Stomach (tissue), 19 donors: ENCODE measurements at places on chromosomes 7 and 10. TPM values are rescaled to one million over a fixed set of nuclear protein-coding genes. Genes with fewer than 3 reads are reported as not detected.

Gene DNA2
- 13.8 TPM for total RNA-seq

Gene IDI1
- 21.4 TPM for total RNA-seq

Gene MNX1
- 3.1 TPM for total RNA-seq

- H3K4me1 ChIP-seq, result no peaks in the 10 kb centered on the region
- peak; percentile 61 for DNase-seq
- H3K4me3 ChIP-seq, result no peak overlapping the region
Observed at GRCh38 chr7:114979388-114979787, 57.5 kb downstream of the MDFIC start.

DNA sequence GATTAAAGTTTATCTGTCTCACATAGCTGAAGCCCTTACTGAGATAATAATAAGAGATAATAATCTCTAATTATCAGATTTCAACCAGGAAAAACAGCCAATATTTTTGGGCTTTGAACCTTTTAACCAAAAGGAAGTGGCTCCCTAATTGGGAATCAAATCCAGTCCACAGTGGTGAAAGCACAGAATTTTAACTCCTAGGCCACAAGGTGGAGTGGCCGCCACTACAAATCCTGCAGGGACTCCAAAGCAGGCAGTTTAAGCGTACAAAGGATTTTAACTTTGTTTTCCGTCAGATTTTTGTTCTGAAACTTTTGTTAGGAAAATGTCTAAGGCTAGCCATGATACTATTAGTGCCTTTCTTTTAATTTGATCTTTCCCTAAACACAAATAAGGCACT is 99.6 kb upstream of the CCNY start:
- DNase-seq, result peak; percentile 58
- no peak overlapping the region for H3K4me3 ChIP-seq
- no peak overlapping the region for H3K27ac ChIP-seq
- H3K27me3 ChIP-seq, result no peaks in the 10 kb centered on the region

- H3K27ac ChIP-seq, result no peak overlapping the region
- no peaks in the 10 kb centered on the region for H3K27me3 ChIP-seq
- no peaks in the 10 kb centered on the region for H3K4me1 ChIP-seq
- H3K36me3 ChIP-seq, result no peaks in the 10 kb centered on the region
- no peak for DNase-seq
Observed at GRCh38 chr7:18515067-18515466, 19.5 kb downstream of the HDAC9 start.
